ENCODE measurements at places on chromosomes 16 and 17.

DNA sequence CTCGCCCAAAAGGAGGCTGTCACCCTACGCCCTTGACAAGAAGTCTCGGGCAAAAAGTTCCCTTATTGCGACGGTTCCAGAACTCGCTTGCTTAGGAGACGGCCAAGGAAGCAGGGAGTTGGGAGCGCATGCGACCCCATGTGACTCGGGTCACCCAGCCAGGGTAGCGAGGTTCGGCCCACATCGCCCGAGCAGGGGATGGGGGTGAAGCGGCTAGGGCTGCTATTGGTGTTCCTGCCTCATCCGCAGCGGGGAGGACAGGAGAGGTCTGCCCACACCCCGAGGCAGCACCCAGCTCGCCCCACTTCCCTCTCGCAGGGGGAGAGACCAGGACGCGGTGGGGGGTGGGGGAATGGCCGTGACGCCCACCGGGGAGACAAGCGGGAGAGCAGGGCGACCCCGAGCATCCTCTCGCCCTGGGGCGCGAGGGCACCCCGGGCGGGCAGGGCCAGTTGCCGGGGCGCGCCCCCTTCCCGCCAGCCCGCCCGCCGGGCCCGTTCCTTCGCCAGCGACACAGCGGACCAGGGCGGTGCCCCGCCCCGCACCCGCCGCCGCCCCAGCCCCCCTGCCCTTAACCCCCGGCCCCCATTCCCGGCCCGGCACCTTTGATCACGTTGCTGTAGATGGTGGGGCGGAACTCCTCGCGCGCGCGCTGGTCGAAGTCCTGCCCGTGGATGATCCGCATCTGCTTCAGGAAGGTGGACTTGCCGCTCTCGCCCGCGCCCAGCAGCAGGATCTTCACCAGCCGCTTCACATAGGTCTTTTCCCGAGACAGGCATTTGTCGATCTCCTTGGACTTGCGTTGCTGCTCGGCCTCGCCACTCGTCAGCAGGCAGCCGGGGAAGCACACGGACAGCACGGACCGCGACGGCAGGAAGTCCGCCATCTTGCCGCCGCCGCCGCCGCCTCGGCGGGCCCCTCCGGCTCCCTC, 567 bp downstream of the GNA13 start:
- DNase-seq: peak; percentile 74

DNA sequence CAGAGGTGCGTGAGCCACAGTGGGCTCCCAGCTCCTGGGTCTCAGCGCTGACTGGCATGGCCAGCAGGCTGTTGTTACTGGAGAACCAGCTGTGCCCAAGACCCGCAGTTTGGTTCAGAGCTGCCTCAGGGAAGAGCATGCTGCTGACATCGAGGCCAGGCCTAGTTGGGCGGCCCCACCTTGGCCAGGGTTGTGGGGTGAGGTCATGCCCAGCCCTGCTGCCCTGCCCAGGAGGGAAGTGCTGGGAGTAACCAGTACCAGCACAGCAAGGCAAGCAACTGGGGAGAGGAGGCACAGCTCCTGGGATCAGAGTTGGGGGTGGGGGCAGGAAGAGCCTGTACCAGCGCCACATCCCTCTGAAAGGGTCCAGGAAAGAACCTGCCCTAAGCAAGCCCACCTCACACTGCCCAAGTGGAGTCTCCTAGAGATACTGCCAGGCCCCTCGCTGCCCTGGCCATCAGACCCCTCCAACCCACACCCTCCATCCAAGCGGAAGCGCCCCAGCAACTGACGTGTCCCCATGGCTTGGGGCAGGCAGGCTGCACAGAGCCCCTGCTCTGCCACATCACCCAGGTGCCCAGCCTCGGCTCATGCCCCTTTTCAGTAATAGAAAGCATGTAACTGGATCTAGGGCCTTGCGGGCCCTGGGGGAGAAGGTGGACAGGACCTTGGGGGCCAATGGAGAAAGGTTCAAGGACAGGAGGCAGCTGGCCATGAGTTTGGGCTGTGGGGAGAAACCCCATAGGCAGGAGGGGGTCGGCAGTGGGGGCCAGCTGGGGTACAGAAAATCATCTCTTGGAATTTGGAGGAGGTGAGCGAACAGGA, 990 bp downstream of the DOK4 start:
- no peak for DNase-seq

- no peak for DNase-seq
Observed at GRCh38 chr17:33028061-33028460, 36.4 kb downstream of the SPACA3 start.

- no peak for DNase-seq
Observed at GRCh38 chr17:48373130-48373830, 56.7 kb downstream of the SKAP1 start.

DNA sequence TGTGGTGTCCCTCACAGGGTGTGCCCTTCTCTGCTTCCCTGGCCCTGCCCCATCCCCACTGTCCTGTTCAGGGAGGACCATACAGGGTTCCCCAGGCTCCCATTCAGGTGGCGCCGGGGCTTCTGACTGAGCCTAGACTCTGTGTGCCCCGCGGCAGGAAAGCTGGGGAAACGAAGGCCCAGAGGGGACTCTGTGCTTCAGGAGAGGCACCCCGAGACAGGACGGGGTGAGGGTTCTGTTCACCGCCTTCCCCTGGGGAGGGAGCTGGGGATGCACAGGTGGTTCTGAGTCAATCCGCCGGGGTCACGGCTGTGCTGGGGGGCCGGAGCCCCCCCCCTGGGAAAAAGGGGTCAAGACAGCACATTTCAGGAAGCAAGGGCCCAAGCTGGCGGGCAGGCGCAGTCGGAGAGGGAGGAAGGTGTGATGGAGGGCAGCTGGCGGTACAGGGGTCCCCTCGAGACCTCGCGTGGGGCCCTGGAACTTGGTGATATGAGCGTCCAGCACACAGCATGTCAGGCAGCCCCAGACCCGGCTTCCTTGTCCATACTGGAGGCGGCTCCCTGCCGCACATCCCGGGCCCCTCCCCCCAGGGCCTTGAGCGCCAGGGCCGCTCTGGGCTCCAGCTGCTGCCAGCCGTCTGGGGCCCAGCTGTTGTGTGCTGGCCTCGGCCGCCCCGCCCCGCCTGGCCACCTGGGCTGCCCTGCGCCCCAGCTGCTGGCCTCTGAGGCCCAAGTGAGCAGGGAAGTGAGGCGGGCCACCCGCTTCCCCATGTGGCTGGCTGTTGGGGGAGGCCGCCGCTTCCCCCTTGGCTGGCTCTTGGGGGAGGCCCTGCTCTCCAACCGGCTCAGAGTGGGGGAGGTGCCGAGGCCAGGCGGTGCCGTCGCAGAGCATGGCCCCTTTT, 5.6 kb upstream of the NOTUM start:
- DNase-seq: peak; percentile 84

DNA sequence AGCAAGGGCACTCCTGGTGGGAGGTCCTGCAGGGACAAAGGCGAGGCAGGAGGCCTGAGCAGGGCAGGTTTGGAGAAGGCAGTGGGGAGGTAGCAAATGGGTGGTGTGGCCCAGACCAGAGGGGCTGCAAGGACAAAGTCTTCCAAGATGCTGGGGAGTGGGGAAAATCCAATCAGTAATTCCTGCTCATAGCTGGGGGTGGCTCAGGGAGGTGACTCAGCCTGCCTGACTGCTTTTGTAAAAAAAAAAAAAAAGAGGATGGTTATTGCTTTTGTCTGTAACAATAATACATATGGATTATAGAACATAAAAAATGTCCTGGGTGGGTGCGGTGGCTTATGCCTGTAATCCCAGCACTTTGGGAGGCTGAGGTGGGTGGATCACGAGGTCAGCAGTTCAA, 5.2 kb downstream of the IL34 start:
- DNase-seq: no peak

DNA sequence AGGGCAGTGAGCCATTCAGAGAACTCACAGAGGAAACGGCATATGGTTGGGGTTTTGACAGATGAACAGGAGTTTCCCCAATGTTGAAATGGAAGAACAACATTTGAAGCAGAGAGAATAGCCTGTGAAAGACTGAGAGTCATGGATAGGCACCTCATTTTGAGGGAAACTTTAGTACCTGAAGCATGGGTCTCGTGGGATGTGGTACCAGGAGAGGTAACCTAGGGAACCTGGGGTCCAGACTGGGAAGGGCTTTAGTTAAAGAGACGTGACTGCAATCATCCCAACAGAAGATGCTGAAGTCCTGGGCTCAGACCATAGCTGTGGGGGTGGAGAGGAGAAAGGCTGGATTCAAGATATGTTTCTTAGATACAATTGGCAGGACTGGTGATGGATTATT, 137.8 kb upstream of the CCL2 start:
- DNase-seq: peak; percentile 29

DNA sequence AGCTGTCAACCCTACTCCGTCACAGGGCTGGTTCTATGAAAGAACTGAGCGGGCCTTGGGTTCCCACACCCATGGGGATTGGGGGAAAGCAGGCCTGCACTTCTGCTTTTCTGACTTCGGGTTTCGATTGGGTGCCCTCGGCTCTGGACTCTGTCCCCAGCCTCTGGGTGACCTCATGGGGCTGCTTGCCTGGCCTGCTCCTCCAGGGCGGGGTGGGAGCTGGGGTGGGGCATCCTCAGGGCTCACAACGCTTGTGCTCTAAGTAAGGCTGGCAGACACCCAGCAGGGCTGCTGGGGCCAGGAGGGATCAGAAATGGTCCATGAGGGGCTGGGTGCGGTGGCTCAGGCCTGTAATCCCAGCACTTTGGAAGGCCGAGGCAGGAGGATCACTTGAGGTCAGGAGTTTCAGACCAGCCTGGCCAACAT, 19.2 kb downstream of the ARHGAP27 start:
- DNase-seq: no peak
